Uterine smooth muscle cell (primary cell): ENCODE measurements at places on chromosomes 4 and X. TPM values are rescaled to one million over a fixed set of nuclear protein-coding genes. Genes with fewer than 3 reads are reported as not detected.

TIGD4 gene
- total RNA-seq, result 0.22 and 0.50 TPM in 2 replicates

NRK gene
- total RNA-seq, result 0.37 and 1.3 TPM in 2 replicates

NAA15 gene
- 35.1 and 45.3 TPM in 2 replicates for total RNA-seq

SETD7 gene
- total RNA-seq, result 79.7 and 93.1 TPM in 2 replicates

UGT2B15 gene
- not detected in 2 replicates for total RNA-seq

MAP3K15 gene
- total RNA-seq, result 0.11 and 0.12 TPM in 2 replicates

ARMCX4 gene
- total RNA-seq, result 8.2 and 9.5 TPM in 2 replicates

GUCY1B1 gene
- total RNA-seq, result 4.1 and 4.4 TPM in 2 replicates

UGT2B7 gene
- total RNA-seq, result not detected in 2 replicates

SFRP2 gene
- not detected in 2 replicates for total RNA-seq

MAGEB17 gene
- total RNA-seq, result not detected in 2 replicates

LRIT3 gene
- total RNA-seq, result under 0.01 and 0.11 TPM in 2 replicates

ADH4 gene
- total RNA-seq, result not detected in 2 replicates

NAP1L2 gene
- 3.9 and 7.5 TPM in 2 replicates for total RNA-seq
